ENCODE measurements at places on chromosomes 3 and 15.
A peak's percentile ranks its signal among the peaks of the same experiment; 100 is the strongest.

DNA sequence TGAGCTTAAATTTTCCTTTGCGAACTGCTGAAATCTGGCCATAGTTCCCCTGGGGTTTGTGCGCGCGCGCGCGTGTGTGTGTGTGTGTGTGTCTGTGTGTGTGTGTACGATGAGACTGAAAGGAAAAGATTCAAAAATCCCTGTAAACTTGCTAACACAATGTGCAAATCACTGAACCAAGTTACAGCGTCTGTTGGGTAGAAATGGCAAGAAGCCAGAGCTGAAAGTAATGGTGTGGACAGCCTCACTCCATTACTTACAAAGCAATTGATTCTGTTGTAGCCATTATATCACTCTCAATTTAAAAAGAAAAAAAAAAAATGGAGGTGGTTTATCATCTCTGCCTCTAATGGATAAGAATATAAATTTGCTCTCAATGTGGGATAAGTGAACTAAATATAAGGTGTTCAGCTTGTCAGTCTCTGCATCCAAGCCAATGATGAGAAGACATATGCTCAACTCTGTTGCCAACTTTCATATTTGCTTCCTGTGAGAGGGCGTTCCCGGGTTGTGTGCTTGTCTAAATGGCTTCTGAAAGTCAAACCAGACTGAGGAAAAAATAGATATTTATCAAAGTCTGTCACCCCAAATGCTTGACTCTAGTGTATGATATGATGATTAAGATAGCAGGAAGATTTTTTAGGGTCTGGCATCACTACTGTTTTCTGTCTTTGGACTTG is 422.2 kb downstream of the ZNF385D start:
- DNase-seq, result no peak

DNA sequence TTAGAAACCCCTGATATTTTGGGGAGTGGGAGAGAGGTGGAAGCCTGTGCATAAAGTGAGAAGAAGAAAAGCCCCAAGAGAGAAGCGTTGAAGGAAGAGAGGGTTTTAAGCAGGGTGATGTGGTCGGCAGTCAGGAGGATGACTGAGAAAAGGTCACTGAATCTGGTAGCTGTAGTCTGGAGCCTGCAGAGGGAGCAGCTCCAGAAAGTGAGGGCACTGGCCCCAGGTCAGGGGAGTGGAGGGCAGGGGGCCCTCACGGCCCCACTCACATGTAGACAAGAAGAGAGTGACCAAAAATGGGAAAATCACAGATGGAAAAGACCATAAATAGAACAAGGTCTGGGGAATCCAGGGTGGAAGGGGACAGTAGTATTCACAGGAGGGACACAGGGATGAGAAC is 105.5 kb downstream of the RYK start:
- no peak for DNase-seq

GRCh38 chr3:144018776-144019175 is 47.2 kb downstream of the DIPK2A start:
- no peak for DNase-seq

GRCh38 chr3:178022599-178022998 is 513.6 kb upstream of the KCNMB2 start:
- peak; percentile 20 for DNase-seq

DNA sequence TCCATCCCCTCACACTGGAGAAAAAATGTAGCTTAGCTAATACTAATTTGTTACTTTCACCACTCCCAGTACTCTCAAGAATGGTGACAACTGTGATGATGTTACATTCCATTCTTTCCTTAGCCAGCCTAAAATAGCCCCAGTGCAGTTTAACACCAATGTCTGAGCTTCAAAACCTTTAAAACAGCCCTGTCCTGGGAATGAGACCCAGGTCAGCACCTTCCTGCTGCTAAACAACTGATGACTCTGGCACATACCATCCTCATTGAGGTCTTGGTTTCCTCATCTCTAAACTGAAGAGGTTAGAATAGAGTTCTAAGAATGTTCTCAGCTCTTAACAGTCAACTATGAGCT is 3.8 kb downstream of the SCAMP2 start:
- no peak for DNase-seq

- no peak for DNase-seq
These were observed 143.9 kb downstream of the LSAMP start for GRCh38 chr3:116301422-116301821.

DNA sequence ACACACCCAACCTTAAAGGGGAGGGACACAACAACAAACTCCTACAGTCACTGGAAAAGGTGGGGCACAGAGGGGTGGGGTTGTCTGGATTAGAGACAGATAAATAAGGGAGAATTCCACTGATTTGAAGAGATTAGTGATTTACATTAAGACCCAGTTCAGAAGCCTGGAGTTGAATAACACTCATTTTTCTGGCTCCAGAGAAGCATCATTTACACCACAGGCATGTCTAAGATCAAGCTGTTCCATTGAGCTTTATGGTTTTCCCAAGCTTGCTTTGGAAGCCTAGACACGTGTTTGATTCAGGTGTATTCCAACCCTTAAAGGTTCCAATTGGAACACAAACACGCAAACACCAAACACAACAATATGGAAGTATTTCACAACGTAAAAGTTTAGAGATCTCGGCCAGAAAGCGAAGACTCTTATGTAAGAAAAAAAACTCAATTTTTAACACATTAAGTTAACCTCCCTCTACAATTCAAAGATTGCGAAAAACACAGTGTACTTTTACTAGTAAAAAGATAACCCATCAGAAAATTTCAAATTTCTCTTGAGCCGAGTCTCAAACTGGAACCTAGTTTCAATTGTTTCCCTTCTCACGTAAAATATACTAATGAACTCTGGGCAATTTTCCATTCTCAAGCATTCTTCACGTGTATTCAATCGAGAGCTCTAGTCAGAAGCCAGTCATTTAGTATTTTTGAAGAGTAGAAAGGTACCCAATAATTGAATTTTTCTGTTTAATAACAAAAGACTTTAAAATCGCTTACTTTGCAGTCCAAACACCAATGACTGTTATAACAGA is 2.1 kb downstream of the TRA2B start:
- no peak for DNase-seq

DNA sequence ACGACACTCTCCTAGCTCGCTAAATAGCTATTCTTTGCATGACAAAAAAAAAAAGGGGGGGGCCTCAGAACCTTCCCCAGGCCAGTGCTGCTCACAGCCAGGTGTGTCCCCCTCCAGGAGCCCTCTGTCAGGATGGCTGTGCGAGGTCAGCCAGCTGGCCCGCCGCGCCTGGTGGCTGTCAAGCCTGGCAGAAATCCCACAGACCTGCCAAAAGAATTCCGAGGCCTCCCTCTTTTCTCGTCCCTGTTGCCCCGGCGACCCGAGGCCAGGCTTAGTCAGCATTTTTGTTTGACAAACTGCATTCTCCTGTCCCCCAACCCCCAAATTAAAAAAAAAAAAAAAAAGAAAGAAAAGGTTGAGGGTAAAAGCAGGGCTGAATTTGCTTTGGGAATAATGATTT is 61.9 kb downstream of the TM4SF4 start:
- no peak for DNase-seq

GRCh38 chr15:89332446-89332845 is 2.2 kb downstream of the POLG start:
- DNase-seq, result no peak

DNA sequence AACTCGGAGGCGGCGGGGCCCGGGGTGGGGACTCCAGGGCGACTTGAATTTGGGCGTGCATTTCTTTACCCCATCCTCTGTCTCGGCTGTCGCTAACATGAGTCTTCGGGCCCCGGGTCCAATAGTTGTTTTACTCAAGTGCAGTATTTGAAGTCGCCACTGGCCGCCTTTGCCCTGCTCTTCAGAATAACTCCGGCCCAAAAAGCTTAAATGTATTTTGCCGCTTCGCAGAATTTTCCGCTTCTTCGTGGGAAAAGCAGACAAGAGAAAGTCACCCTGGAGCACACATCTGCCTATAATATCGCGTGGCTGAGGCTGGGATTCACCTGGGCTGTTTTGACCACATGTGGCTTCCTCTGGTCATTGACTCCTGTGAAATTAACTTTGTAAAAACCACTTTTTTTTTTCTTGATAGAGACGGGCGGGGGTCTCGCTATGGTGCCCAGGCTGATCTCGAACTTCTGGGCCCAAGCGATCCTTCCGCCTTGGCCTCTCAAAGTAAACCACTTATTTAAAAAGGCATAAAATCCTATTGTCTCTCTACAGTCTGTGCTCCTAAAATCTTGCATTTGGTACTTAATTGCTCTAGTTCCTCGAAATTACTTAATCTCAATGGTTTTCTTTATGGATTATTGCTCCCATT is 676 bp downstream of the CNOT10 start:
- DNase-seq, result no peak
